GM23248 (cell line): ENCODE measurements at places on chromosomes 12 and 14. TPM values are rescaled to one million over a fixed set of nuclear protein-coding genes. Genes with fewer than 3 reads are reported as not detected.
A peak's percentile ranks its signal among the peaks of the same experiment; 100 is the strongest.

The IFNG-AS1 gene
- not detected in 2 replicates for polyA plus RNA-seq

- DNase-seq, result no peak
Observed at GRCh38 chr12:124326871-124327270, 32.0 kb downstream of the RFLNA start.

DNA sequence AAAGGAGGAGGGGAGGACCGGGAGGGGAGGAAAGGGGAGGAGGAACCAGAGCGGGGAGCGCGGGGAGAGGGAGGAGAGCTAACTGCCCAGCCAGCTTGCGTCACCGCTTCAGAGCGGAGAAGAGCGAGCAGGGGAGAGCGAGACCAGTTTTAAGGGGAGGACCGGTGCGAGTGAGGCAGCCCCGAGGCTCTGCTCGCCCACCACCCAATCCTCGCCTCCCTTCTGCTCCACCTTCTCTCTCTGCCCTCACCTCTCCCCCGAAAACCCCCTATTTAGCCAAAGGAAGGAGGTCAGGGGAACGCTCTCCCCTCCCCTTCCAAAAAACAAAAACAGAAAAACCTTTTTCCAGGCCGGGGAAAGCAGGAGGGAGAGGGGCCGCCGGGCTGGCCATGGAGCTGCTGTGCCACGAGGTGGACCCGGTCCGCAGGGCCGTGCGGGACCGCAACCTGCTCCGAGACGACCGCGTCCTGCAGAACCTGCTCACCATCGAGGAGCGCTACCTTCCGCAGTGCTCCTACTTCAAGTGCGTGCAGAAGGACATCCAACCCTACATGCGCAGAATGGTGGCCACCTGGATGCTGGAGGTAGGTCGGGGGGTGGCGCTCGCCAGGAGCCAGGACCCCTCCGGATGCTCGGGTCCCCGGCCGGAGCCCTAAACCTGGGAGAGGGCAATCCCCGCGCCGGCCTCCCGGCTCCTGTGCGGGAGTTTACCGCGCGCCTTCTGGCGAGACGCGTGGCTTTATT, at the start of gene CCND2:
Gene CCND2, plus strand, starts transcription at position 111 of the 744 bp plus-strand sequence. Its CDS starts 279 bp downstream, at position 390.
- peak; percentile 70 for DNase-seq

The CLECL1 gene
- not detected in 2 replicates for polyA plus RNA-seq

- DNase-seq, result peak; percentile 30
Observed at GRCh38 chr14:59630288-59630963, 53.8 kb upstream of the CCDC175 start.

- DNase-seq, result peak; percentile 88
Observed at GRCh38 chr12:62813031-62813829, 121.7 kb downstream of the PPM1H start.

The MIP gene
- polyA plus RNA-seq, result not detected in 2 replicates

The C12orf42 gene
- not detected in 2 replicates for polyA plus RNA-seq

The TAS2R43 gene
- polyA plus RNA-seq, result not detected in 2 replicates

The TTC9 gene
- polyA plus RNA-seq, result not detected in 2 replicates
